Stimulated activated CD4-positive, alpha-beta T cell treated with anti-CD3 and anti-CD28 coated beads, TNF-alpha, amount 100 ng/mL, for 24 hours (primary cell): ENCODE measurements at places on chromosomes 5 and 9.

DNA sequence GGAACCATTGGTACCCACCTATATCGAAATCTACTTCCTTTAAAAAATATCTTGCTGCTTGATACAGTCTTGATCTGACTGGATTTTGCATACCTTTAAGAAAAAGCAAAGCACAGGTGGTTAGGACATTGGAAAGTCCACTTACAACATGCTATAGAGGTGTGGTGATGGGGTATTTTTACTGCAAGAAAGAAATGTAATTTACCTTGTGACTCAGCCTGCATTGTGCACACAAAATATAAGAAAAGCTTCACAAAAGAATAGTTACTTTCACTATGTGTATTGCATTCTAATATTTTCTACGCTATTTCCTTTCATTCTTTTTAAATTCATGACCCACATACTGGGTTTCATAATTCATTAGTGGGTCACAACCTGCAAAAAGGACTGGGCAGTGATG lies 236.2 kb upstream of the RASEF start:
- DNase-seq: no peak

- no peak for DNase-seq
These were observed 1079.7 kb upstream of the DMAC1 start for GRCh38 chr9:8879284-8879683.

- no peak for DNase-seq
These were observed 111.1 kb downstream of the ARHGAP26 start for GRCh38 chr5:142881076-142881783.

DNA sequence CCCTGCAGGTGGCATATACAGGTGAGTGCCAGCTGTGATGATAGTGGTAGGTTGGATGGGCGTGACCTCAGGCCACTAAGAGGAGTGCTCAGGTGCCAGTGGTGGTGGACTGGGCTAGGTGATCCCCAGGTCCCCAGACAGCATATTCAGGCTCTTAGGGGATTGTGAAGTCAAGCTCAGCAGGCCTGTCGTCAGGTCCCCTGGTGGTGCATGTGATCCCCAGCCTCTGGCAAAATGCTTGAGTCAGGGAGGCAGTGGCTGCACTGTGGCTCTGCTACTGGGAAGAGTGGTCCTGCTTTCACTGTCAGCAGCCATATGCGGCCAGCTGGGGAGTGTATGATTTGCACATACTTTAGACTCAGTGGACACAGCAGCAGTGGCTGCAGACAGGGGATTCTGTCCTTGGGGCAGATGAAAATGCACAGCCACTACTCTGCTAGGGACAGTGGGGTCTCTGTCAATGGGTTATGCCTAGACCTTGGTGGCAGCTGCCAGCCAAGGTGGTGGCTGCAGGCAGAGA lies 31.6 kb upstream of the CTSL start:
- DNase-seq: no peak

DNA sequence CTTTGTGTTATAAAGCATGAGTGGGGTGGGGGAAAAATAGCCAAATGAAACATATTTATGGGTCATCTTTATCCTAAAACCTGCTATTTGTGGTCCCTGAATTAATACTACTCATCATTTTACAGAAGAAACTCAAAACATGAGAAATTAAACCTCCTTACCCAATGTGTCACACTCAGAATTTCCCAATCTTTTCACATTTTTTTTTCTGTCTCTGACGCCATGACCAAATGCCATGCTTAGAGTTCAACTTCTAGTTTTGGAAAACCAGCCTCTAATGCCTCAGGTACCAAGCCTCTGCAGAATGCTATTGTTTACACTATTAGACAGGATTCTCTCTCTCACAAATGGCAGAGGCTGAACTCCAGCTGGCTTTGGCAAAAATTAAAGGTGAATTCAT lies 505.5 kb upstream of the WWC1 start:
- no peak for DNase-seq

GRCh38 chr9:126705767-126706697 lies 92.3 kb downstream of the LMX1B start:
- peak; percentile 46 for DNase-seq

DNA sequence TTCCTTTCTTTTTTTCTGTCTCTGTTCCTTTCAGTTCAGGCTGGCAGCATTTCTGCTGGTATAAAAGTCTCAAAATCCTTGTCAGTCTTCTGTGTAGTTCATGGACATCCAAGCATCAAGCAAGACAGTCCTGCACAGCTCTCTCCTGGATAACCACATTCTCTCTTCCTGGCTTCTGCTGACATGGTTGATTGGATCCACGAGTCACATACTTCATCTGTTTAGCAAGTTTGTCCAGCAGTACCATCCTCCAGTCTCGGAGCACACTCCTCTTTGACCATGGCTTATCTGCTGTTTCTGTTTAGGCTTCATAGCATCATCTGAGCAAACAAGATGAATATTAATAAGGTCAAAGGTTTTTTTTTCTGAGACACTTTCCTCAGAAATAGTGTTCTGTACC lies 220.8 kb downstream of the KDM4C start:
- no peak for DNase-seq

DNA sequence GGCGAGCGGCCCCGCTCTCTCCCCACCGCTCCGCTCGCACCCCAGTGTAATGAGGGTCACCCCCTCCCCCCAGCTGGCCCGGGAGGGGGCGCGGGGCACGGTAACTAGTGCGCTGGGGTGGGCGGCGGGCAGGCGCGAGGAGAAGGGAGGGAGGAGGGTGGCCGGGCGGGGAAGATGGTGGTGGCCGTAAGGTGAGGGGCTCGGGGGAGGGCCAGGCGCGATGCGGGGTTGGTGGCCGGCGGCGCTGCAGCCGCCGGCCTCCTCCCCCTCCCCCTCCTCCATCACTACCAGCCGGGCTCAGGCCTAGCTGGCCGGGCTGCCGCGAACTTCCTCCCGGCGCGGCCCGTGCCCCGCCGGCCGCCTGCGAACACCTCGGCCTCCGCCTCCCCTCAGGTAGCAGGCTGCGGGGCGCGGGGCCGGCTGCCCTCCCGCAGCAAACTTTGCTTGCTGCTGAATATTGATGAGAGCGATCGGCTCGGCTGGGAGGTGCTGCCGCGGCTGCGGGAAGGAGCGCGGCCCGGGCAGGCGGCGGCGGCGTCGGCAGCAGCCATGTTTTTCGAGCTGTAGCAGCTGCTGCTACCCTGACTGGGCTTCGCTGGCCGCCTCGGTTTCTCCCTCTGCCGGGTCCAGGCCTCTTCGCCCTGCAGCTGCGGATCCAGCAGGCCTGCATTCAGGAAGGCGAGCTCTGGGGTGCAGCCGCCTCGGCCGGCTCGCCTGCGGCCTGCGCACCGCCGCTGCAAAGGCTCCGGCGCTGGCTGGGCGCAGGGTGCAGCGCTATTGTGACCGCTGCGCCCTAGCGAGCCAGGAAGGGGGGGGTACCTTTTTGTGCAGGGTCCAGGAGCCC lies 502 bp downstream of the NSD1 start:
- peak; percentile 27 for DNase-seq

- DNase-seq: no peak
These were observed 795.0 kb downstream of the EFNA5 start for GRCh38 chr5:106875591-106876297.

- DNase-seq: no peak
These were observed 11.9 kb upstream of the SRFBP1 start for GRCh38 chr5:121949885-121950284.

DNA sequence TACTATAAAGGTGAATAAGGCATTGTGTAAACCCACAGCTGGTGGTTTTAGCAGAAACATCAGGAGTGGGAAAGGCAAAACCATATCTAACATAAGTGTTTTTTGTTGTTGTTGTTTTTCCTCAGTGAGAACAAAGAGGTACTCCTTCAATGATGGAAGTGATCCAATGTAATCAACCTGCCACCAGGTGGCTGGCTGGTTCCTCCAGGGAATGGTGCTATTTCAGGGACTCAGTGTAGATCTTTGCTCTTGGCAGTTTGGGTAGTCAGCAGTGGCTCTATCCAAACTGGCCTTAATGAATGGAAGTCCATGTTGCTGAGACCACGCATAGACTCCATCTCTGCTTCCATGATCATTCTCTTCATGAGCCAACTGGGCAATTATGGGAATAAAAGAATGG lies 10.8 kb downstream of the DMRTA1 start:
- no peak for DNase-seq

DNA sequence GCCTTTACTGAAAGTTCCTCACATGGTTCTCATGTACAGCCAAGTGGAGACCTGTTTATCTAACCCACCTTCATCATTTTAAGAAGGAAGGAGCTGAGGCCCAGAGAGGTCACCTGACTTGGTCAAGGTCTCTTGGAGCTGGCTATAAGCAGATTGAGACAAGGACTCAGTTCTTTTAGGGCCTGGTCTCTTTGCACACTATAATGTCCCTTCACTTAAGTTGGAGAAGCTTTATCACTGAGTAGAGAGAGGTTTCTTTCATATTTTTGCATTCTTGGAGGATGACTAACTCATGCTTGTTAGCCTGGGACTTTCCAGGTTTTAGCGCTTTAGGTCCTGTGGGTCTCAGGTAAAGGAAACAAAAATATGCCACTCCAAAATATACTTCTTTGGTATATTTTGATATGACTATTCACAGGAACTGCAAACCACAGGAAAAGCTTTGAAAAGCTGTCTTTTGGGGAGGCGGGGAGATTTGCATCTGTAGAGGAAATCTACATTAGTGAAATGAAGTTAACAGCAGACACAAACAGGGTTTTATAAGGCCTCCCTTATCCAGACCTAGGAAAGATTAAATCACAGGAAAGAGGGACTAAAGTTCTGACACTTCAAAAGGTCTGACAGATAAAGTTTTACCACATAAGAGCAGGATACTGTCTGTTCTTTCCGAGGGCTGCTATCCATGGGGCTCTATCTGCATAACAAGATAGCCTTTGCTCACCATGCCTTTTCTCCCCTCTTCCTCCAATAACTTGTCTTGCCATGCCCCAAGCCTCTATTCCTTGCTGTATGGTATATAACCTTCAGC lies 95.8 kb upstream of the ANKRD55 start:
- DNase-seq: peak; percentile 45

DNA sequence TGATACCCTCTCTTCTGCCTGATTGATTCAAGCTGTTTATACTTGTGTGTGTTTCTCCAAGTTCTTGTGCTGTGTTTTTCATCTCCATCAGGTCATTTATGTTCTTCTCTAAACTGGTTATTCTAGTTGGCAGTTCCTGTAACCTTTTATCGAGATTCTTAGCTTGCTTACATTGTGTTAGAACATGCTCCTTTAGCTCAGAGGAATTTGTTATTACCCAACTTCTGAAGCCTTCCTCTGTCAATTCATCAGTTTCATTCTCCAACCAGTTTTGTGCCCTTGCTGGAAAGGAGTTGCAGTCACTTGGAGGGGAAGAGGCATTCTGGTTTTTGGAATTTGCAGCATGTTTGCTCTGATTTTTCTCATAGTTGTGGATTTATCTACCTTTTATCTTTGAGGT lies 126.2 kb upstream of the FTMT start:
- no peak for DNase-seq

- no peak for DNase-seq
These were observed 151.1 kb downstream of the ESM1 start for GRCh38 chr5:54834121-54834842.

- no peak for DNase-seq
These were observed 3.0 kb downstream of the F2R start for GRCh38 chr5:76718880-76719279.

DNA sequence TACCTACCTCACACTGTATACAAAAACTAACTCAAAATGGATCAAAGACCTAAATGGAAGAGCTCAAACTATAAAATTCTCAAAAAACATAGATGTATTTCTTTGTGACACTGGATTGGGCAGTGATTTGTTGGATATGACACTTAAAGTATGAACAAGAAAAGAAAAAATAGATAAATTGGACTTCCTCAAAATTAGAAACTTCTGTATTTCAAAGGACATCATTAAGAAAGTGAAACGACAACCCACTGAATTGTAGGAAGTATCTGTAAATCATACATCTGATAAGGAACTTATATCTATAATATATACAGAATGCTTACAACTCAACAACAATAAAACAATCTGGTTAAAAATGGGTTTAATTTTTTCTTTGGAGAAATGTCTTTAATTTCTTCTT lies 96.7 kb downstream of the NRG2 start:
- DNase-seq: no peak

DNA sequence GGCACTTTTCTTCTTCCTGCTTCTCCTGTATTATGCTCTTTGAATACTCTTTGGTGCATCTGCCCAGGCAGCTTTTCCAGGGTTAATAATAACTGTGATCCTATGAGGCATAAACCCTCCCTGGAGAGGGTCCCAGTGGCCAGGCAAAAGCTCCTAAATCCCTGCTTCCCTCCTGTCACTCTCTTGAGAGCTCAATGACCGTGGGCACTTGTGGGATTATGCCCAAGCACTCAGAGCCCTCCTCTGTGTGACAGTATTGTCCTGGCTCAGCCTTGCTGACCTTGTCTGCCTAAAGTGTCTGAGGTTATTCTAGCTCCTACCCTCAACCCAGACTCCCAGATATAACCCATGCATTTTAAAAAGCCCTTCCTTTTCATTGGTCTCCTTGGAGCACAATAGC lies 51.9 kb downstream of the GALNT10 start:
- DNase-seq: no peak

DNA sequence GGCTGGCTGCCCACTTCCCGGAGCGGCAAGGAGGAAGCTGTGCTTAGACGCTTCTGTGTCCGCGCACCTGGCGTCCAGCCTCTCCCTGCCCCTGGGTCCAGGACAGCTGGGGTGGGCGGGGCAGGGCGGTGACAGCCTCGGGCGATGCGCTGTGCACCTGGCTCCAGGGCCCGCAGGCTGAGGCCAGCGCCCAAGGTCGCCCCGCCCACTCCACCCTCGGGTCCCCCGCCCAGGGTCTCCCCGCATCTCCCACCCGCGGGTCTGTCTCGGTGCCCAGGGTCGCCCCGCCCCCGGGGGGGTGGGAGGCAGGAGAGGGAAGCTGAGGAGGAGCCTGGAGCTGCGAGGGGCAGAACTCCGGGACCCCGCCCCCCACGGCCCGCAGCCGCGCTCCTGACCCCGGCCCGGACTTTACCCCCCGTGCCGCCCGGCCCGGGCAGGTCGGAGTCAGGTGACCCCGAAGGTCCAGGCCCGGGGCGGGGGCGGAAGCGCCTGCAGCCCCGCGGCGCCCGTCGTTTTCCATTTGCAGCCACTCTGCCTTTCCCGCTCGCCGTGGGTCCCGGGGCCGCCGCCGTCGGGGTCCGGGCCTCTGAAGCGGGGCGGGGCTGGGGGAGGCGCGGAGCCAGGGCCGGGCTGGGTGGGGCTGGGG lies at the start of gene ENTPD8:
ENTPD8 (minus strand) TSS at position 69 of the 646 bp plus-strand sequence. CDS start 3,072 bp downstream, outside the sequence.
- no peak for DNase-seq

GRCh38 chr5:130109152-130109551 lies 204.9 kb downstream of the CHSY3 start:
- no peak for DNase-seq

DNA sequence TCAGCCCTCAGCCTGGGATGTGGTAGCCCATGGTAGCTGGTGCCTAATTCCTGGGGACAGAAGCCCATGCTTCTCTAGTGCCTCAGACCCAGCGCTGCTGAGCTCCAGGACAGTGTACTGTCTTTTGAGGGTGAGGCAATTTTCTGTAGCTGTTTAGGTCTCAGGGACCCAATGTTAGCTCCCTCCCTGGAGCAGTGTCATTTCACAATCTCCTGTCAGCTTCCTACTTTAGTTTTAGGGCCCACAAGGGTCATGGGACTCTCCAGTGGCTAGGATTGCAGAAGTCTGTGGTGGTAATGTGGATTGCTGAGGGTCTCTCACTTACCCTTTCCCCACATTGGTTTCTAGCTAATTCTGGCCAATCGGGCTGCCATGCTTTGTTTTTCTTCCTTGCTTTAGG lies 67.7 kb upstream of the CCL21 start:
- no peak for DNase-seq
